Activated CD4-positive, alpha-beta T cell treated with anti-CD3 and anti-CD28 coated beads, Interleukin-2, Interleukin-6, amounts not matched to agents 100 ng/mL and 50 ng/mL, durations not matched to agents 16 hours and 8 hours (primary cell): ENCODE measurements at places on chromosomes 7 and 10.

GRCh38 chr7:129146237-129146979, 1.9 kb downstream of the TSPAN33 start:
- DNase-seq, result no peak

- DNase-seq, result no peak
Observed at GRCh38 chr7:80187727-80188126, 53.1 kb downstream of the GNAI1 start.

DNA sequence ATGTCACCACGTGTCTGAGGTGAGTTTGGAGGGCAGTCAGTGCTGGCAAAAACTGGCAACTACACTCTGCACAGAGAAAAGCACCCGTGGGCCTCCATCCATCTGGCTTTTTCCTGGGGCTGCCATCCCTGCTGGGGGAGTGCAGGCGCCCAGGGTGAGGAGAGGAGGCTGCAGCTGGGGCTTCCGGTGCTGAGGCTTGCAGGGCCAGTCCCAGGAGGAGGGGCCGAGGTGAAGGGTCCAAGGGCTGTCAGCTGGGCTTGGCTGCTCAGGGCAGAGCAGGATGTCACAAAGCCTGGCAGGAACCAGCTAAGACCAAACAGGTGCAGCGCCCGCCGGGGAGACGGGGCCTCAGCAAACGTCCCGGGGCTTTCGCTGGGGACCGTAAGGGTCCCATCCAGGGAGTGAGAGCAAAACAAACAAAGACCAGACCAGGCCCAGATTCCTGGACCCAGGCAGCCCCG, 77.2 kb downstream of the CFAP46 start:
- no peak for DNase-seq

DNA sequence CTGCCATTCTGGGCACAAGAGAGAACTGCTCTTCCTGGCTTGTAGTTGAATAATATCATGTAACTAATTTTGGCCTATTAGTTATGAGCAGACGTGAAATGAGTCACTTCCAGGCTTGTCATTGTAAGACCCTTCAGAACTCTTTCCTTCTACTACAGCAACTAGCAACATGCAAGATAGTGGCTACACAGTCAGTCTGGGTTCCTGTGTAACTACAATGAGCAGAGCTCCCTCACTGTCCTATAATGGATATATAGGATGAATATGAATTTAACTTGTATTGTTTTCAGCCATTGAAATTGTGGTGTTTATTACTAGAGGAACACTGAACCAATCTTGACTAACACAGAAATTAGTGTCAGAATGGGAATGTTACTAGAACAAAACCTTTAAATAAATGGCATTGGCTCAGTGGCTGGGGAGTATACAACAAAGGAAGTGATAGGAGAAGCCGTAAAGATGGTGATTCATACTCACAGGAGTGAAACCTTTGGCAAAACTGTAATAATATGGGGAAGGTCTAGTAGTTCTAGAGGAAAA, 2.9 kb upstream of the MTPN start:
- peak; percentile 43 for DNase-seq

DNA sequence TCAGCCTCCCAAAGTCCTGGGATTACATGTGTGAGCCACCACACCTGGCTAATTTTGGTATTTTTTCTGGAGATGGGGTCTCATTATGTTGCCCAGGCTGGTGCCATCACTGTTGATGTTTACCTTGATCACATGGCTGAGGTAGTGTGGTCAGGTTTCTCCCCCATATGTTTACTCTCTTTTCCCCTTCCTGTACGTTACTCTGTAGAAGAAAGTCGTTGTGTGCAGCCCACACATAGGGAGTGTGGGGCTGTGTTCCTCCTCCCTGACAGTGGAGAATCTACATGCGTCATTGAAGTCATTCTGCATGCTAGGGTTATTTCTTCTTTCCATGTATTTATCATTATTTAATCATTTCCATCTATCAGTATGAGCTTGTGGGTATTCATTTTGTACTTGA, 16.3 kb upstream of the ORAI2 start:
- DNase-seq, result no peak

GRCh38 chr10:102800611-102801335, 36.4 kb downstream of the CYP17A1 start:
- DNase-seq, result no peak

DNA sequence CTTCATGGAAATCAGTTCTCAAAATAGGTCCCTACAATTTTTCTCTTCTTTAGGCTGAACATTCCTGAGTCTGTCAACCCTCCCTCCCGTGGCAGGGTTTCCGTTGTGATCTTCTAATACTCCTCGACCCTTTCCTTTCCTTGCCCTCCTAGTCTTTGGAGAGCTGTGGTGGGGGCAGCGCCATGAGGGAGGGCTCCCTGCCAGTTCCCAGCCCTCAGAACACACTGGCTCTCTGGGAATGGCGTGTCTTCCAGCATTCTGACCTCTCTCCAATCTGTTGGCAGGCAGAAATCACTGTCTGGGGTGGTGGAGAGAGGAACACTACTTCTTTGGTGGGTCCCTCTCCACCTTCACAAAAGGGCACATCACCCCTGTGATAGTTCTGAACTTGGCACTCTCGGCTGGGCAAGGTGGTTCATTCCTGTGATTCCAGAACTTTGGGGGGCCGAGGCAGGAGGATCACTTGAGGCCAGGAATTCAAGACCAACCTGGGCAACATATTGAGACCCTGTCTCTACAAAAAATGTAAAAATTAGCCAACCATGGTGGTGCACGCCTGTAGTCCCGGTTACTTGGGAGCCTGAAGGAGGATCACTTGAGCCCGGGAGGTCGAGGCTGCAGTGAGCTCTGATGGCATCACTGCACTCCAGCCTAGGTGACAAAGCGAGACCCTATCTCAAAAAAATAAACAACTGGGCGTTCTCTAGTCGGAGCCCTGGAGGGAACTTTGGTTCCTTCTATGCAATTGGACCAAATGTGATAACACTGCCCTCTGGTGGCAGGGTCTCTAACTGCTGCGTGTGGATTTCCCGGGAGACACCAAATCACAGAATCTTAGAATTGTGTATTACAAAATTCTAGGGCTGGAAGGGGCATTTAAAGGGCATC, 13.1 kb upstream of the ARPC1A start:
- peak; percentile 83 for DNase-seq

GRCh38 chr10:85741626-85742300, 624.8 kb downstream of the GRID1 start:
- no peak for DNase-seq

DNA sequence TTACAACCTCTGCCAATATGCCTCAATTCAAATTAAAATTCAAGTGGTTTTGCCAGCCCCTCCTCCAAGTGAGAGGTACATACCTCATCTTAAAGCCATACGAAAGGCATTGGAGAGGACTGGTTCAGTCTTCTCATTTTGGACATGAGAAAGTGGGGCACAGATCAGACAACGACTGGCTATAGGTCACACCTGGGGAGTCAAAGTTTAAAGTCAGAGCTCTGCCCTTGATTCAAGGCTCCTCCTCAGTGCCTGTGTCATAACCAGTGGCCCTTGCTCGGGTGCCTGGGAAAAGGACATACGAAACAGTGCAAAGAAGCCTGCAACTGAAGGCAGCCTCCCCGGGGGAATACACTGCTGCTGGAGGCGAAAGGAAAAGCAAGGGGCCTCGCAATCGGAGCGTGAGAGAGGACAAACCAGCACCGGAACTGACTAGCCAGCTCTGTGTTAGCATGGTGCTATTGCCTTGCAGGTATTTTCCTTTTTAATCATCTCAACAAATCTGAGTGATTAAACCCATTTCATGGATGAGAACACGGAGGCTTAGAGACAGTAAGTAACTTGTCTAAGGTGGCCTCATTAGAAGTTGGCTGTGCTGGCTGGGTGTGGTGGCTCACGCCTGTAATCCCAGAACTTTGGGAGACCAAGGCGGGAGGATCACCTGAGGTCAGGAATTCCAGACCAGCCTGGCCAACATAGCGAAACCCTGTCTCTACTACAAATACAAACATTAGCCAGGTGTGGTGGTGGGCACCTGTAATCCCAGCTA, 1.1 kb upstream of the MTPAP start:
- DNase-seq, result no peak

- DNase-seq, result no peak
Observed at GRCh38 chr10:62045765-62046521, 144.4 kb downstream of the ARID5B start.

DNA sequence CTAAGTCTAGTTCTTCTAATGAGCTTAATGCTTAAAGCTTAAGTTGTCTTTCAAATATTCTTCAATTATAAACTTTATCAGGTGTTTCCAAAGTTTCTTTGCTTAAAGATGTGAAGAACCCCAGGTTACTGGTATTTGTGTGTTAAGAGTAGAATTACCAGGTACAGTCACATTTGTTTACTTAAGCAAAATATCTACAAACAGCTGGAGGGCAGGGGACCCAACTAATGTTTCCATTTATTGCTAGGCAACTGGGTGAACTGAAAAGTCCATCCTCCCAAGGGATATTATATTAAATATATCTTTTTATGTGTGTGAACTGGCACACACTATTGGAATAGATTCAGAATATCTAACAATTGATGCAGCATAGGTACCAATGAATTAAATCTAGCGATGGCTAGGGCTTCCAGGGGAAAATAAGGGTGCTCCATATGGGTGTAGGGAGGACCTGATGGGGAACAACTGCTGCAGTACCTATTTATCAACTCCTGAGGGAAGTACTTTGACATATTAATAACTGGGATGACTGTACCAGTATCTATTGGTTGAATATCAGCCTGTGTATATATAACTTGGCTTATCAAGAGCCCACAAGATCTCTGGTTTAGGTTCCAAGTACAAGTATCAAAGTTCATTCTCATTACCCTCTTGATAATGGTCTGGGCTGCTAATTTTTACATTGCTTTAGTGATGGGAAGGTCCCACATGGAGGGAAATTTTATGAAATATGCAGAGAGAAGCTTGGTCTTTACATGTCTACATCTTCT, 10.3 kb upstream of the AGR3 start:
- DNase-seq, result no peak

DNA sequence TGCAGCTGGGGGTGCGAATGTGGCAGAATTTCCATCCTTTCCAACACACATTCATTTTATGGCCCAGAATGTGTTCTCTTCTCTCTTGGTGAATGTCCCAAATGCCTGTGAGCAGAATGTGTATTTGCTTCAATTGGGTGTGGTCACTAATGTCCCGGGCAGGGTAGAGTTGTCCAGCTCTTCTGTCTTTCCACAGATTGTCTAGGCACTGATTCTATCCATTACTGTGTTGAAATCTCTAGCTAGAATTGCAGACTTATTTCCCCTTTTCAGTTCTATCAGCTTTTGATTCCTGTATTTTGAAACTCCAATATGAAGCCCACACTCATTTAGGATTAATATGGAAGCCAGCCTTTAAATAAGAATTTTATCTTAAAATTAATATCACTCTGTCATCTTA, 14.0 kb upstream of the AKR1E2 start:
- DNase-seq, result no peak

- no peak for DNase-seq
Observed at GRCh38 chr10:22733992-22734391, 19.6 kb upstream of the PIP4K2A start.

DNA sequence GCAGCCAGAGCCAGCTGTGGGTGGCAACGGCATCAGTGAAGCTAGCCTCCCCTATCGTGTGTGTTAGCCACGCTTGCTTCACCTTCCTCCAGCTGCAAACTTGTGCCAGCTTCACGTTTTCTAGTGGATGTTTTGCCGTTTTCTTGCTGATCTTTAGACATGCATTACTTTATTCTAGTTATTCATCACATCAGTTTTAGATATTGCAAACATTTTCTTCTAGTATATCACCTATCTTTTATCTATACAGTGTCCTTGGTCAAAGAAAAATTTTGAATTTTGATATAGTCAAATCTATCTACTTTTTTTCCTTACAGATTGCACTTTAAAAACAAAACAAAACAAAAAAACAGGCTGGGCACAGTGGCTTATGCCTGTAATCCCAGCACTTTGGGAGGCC, 6.7 kb upstream of the PAPOLB start:
- no peak for DNase-seq

GRCh38 chr10:73054286-73054685, 42.4 kb downstream of the P4HA1 start:
- no peak for DNase-seq

- no peak for DNase-seq
Observed at GRCh38 chr7:157584420-157584819, 247.6 kb downstream of the DNAJB6 start.

DNA sequence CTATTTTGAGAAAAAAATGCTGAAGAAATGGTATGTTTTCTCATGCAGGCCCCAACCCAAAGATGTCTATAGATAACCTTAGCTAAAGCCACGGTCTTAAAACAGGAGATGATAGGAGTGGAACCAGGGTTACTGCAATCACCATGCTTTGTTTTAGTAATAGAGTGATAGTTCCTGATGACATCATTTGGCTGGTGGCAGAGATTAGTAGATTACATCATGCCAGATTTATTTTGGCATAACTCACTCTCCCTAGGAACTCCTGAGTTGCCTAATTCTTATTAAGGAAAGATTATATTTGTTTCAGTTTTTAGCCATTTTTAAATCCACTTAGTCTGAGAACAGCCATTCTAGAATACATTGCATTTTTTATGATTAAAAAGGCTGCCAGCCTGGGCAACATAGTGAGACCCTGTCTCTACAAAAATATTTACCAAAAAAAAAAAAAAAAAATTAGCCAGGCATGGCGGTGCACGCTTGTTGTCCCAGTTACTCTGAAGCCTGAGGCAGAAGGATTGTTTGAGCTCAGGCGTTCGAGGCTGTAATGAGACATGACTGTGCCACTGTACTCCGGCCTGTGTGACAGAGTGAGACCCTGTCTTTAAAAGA, 17.8 kb downstream of the ENO4 start:
- DNase-seq, result no peak

GRCh38 chr10:5068274-5068984, 25.8 kb upstream of the AKR1C3 start:
- no peak for DNase-seq

- no peak for DNase-seq
Observed at GRCh38 chr10:122957474-122957873, 3.4 kb upstream of the C10orf88 start.
